ENCODE measurements at places on chromosomes 13 and 19. TPM values are rescaled to one million over a fixed set of nuclear protein-coding genes. Genes with fewer than 3 reads are reported as not detected.

The AMH gene
- total RNA-seq, result 11.8 TPM

The ADM5 gene
- 4.6 TPM for total RNA-seq

- DNase-seq, result no peak
Observed at GRCh38 chr19:33883859-33884519, 87.3 kb downstream of the KCTD15 start.

- DNase-seq, result no peak
Observed at GRCh38 chr13:28136916-28137315, 1.4 kb upstream of the PAN3 start.

Data from naive thymus-derived CD4-positive, alpha-beta T cell (primary cell).